Naive thymus-derived CD8-positive, alpha-beta T cell (primary cell): ENCODE measurements at places on chromosomes 12 and 14.

- no peak for DNase-seq
Observed at GRCh38 chr14:41773536-41774279, 167.0 kb downstream of the LRFN5 start.

- no peak for DNase-seq
Observed at GRCh38 chr14:53845813-53846693, 110.6 kb downstream of the BMP4 start.

DNA sequence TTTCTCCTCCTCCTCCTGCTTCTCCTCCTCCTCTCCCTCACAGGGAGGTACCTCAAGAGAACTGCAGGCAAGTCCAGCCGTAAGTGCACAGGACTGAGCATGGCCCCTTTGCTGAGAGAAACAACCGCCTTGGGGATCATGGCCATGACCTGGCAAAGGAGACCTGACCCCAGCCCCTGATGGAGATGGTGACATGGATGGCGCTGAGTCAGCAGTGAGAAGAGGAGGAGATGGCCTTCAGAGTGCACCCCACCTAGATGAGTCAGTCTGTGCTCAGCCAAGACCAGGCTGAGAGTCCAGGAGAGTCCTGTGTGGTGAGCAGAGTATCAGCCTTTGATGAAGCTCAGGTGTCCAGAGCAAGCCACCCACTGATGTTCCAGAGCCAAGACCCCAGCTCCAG is 36.4 kb downstream of the MEG3 start:
- no peak for DNase-seq

- DNase-seq, result no peak
Observed at GRCh38 chr12:101877806-101878242, 444 bp downstream of the DRAM1 start.

DNA sequence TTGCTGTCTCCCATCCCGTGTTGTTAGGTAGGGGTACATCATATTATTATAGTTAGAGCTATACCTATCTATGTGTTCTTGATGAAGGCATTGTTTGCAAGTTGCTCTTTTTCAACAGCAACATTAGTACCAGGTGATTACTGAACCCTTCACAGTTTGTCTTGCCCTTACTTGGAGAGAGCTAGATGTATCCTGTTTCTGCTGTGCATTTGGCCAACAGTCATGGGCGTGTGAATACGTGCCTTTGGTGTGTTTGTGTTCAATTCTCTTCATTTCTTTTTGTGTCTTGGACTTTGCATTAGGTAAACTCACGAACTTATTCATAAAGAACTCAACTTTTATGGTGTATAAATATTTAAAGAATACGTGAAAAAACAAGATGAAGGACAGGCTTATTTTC is 14.3 kb downstream of the ARF6 start:
- DNase-seq, result no peak

GRCh38 chr12:8904665-8905064 is 9.6 kb upstream of the PHC1 start:
- no peak for DNase-seq

DNA sequence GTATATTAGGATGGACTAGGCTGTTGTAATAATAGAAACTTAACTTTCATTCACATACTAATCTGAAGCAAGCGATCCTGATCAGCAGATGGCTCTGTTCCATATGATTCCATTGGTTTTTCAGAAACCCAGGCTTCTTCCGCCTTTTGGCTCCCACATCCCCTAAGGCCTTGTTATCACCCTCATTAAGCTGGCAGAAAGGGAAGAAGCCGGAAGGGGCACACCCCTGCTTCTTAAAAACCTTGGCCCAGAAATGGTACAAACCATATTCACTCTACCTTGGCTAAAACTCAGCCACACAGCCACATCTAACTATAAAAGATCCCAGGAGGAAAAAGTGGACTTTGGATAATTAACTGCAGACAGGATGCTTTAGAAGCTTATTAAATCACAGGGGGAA is 329.2 kb downstream of the PCNX1 start:
- no peak for DNase-seq

DNA sequence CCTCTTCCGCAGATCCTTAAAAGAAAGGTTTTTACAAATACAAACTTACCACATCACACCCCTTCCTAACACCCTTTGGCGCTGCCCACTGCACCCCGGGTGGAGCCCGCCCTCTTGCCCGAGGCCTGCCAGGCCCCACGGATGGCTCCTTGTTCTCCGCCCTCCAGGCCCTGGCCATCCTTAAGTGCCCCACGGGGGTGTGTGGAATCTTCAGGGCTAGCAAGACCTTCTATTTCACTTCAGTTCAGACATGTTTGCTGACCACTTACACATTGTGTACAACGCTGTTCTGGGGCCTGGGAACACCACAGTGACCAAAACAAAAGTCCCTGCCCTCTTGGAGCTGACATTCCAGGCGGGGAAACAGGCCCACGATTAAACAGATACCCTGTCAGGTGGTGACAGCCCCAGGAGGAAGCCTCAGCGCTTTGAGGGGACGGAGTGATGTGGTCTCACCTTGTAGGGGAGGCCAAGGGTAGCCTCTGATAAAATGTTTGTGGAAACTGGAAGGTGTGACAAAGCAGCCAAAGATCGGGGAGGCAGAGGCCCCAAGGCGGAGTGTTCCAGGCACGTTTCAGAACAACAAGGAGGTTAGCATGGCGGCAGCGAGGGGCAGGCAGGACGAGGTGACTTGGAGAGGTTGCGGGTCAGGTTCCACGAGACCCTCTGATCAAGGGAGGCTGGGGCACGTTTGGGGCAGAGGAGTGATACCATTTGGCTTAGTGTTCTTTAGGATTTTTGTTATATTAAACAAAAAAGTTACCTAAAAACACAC is 27.0 kb downstream of the TPCN1 start:
- DNase-seq, result no peak

GRCh38 chr14:104751539-104752422 is 1.2 kb upstream of the SIVA1 start:
- no peak for DNase-seq

- DNase-seq, result no peak
Observed at GRCh38 chr14:89430391-89431236, 13.6 kb upstream of the FOXN3 start.

DNA sequence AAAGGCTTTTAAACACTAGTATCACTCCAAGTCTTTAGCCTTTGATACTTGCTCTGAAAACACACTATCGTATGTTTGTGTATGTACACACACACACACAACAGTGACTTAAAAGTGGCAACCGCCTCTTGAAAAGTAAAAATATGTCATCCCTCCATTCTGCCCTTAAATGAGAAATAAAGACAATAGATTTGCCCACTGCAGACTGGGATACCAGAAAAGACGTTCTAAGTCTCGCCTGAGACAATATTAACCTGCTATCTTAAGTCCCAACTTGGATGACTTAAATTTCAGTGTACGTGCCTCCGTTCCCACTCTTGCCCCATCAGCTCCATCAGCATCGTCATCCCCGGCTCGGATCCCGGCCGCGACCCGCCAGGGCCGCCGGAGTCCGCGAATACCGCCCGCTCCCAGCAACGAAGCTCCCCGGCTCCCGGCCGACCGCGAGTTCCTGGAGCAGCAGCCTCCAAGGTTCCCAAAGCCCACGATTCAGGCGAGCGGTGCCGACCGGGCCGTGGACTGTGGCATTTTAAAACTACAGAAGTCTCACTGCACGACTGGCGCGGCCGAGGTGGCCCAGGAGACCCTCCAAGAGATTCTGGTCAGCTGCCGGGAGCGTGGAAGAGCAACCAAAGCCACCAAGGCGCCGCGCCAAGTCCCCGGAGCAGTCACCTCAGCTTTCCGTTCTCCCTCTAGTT is 2.8 kb upstream of the ARID2 start:
- peak; percentile 31 for DNase-seq

DNA sequence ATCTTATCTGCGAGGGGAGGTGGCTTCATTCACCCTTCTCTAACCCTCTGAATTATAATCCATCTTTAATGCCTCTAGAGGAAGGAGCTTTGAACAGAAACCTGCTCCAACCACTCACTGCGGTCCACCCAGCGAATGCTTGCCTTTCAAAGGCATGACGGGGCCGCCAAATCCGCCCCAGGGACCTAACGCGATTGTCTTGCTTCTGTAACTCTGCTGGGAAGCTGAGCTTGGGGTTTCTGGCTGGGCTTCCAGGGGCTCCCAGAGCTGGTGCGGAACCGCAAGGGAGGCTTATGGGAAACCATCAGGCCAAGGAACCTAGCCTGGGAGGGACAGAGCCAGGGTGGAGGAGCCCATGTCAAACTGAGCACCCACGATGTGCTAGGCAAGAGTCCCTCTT is 231.2 kb upstream of the LHX5 start:
- no peak for DNase-seq

GRCh38 chr14:52095336-52095735 is 26.5 kb upstream of the NID2 start:
- DNase-seq, result no peak
